Stimulated activated CD4-positive, alpha-beta T cell treated with anti-CD3 and anti-CD28 coated beads, TNF-alpha, amount 100 ng/mL, for 1 hour (primary cell): ENCODE measurements at places on chromosomes 11 and 22.

- no peak for DNase-seq
Observed at GRCh38 chr22:37223965-37224551, 11.8 kb upstream of the SSTR3 start.

DNA sequence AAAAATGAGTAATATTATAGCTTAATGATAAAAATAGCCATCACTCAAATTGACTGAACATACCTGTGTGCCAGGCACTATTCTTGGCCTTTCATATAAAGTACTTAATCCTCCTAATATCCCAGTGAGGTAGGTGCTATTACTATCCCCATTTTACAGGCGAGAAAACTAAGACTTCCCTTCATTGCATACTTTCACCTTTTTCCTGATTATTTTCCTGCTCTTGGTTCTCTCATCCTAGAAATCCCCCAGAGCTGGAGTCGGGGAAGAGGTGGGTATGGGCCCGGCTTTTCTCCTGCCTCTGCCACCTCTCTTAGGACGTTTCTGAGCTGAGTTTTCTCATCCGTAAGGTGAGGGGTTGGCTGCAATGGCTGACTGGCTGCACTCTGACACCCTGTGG lies 2.2 kb downstream of the NPTXR start:
- no peak for DNase-seq

DNA sequence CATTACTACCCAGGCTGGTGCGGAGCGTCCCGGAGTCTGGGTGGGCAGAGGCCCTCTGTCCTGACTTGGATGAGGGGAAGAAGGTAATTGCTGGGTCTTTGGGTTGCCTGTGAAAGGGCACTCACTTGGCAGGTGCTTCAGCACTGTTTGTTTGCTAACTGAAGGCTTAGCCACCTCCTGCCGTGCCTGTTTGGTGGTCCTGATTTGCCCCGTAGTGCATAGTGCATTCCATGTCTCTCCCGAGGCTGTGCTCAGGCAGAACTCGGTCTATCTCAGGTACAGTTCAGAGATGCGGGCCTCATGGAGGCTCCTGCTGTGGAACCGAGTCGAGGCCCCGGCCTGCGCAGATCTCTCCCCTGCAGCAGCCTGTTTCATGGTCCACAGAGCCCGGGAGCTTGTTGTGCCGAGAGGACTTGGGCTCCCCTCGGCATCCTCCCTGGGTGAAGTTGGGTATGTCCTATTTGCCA lies 146.2 kb downstream of the TBC1D22A start:
- DNase-seq: no peak

- no peak for DNase-seq
Observed at GRCh38 chr11:17611049-17611448, 64.0 kb downstream of the OTOG start.

DNA sequence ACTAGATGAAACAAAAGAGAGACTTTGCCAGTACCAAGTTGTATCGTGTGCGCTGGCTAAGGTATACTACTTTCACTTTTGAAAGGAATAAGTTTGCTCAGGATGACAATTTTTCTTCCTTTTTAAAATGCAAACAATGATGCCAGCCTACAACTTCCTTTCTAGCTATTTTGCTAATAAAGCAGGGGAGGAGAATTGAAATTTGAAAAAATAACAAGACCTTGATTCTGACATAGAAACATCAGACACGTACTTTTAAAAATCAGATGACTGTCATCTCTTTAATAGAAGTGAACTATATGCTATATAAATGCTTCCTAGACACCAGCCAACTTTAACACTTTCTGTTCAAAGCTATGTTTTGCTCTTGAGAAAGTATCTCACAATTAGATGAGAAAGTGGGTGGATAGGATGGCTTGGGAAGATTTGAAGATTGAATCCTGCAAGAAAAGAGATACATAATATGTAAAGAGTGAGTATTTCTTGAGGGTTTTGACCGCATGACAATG lies 41.7 kb upstream of the BLID start:
- no peak for DNase-seq

DNA sequence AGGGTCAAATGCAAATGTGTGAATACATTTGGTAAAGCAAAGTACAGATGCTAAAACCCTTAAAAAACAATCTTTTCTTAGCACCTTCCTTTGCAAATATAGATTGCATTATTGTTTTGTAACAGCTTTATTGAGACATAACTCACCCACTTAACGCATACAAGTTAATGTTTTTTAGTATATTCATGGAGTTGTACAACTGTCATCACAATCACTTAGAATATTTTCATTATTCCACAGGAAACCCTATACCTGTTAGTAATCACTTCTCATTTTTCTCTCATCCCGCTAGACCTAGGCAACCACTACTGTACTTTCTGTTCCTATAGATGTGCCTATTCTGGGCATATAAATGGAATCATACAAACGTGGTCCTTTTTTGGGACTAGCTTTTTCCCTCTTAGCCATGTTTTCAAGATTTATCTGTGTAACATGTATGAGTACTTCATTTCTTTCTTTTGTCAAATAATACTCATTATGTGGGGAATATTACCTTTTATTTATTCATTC lies 34.7 kb downstream of the PPP6R3 start:
- DNase-seq: no peak

DNA sequence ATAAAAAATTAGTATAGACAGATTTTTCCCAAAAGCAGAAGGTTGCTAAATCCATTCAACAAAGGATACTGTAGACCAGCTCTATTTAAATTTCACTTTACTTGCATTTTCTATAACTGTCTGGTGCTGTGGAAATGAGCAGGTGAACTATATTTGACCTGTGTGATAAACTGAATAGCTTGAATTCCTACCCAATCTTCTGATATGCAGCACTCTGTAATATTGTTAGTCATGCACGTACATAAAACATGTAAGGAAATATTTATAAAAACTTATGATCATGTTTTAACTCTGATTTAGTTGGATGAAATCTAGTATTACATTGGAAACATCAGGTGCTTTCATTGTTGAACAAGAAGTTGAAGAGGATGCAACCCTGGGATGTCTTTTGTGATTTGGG lies 213.6 kb downstream of the DBX1 start:
- DNase-seq: no peak

- DNase-seq: no peak
Observed at GRCh38 chr22:33063611-33064010, 5.4 kb upstream of the SYN3 start.

DNA sequence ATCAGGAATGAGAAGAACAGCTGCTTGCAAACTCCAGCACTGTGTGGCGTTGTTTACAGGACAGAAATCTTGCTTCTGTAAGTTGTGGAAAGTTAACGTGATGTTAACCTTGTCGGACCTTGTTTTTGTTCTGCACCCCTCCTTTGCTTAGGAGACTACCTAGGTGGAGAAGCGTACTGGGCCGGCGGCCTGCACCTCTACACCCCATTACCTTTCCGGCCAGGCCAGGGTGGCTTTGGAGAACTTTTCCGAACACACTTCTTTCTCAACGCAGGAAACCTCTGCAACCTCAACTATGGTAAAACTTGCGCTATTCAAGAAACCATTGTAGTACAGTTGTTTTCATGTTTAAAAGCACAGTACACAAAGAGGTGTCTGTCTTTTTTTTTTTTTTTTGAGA lies 33.7 kb downstream of the SAMM50 start:
- DNase-seq: no peak

DNA sequence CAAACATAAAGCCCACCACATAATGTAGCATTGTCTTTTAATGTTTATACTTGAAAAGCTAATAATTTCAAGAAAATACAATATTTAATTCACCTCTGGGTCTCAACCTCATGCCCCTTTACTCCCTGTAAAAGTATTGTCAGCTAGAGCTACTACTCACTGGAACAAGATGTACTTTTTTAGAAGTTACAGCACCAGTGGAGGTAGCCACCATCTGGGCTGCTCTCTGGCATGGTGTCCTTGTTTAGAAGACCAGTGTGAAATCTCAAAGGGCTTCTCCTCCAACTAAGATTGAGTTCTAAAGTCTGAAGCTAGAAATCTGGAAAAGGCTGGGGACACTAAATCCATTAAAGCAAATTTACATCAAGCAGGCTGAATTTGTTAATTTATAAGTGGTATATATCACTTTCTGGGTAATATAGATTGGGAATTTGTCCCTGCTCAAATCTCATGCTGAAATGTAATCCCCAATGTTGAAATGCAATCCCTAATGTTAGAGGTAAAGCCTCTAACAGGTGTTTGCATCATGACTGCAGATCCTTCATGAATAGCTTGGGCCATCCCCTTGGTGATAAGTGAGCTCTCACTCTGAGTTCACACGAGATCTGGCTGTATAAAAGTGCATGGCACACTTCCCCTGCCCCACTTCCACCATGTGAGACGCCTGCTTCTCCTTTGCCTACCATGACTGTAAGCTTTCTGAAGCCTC lies 47.6 kb downstream of the PITPNB start:
- DNase-seq: no peak

- DNase-seq: no peak
Observed at GRCh38 chr22:25869771-25870170, 127.8 kb downstream of the MYO18B start.

DNA sequence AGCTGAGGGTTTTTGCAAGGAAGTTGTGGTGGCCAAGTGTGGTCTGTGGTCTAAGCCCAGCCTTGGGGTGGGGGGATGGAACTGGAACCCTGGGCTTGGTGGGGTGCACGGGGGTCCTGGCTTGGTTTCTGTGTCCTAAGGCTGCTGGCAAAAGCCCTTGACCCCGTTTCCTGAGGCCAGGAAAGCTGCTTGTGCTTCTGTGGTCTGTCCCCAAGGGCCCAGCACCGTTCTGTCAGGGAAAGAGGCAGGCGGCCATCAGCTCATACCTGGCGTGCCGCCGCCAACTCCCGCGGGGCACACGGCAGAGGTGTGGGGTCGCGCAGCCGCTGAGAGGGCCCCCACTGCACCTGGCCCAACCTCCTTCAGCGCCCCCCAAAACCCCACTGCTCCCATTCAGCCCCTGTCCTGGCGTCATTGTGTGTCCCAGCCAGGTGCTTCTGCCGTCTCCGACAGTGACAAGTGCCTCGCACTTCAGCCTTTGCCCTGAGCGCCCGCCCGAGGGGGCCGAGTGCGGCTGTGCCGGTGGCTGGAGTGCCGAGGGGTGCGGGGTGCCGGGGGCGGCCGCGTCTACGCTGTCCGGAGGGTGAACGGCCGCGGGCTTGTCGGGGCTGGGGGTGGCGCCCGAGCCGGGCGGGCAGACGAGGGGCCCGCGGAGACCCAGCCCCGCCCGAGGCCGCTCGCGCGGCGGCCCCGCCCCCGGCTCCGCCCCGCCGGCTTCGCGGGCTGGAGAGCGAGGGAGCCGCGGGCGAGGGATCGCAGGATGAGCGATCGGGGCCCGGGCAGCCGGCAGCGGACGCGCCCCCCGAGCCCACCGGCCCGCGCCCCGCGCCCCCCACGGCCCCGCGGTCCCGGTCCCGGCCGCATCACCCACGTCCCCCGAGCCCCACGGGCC lies at the start of gene CNIH2:
CNIH2 (plus strand) TSS at position 705 of the 892 bp plus-strand sequence. CDS start 282 bp downstream, outside the sequence.
- peak; percentile 45 for DNase-seq

- no peak for DNase-seq
Observed at GRCh38 chr11:46987183-46987582, 50.6 kb downstream of the CSTPP1 start.

GRCh38 chr11:105229761-105230160 lies 90.2 kb upstream of the CARD18 start:
- no peak for DNase-seq

DNA sequence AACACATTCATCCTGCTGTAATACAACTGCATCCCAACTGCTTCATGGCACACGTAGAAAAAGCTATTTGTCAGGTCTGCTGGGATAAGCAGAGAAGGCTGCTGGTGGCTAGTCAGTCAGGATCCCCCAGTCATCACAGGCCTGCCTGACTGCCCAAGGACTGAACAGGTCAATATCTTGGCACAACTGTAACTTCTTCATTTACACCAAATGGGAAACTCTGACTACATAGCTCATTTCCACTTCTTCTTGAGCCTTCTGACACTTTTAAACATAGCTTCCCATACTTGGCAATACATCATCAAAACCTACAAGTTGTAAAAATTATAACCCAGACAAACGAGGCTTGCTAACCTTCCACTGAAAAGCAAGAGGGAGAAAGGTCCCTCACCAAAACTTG lies 2.8 kb downstream of the TMEM9B start:
- no peak for DNase-seq

DNA sequence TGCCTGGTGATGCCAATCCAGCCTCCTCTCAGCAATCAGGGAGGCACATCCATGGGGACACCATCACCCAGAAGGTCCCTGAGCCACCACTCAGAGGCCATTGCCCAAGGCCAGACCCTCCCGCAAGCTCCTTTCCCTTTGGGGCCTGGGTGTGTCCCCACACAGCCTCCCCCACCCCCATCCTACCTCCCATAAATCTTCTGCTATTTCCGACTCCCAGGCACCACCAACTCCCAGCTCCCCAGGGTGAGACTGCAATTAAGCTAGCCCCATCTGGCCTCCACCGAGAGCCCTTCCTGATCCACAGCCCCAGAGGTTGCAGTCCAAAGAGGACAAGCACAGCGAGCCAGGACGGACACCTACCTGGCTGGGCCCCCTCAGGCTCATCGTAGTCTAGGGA lies 6.3 kb downstream of the ARHGAP1 start:
- no peak for DNase-seq

DNA sequence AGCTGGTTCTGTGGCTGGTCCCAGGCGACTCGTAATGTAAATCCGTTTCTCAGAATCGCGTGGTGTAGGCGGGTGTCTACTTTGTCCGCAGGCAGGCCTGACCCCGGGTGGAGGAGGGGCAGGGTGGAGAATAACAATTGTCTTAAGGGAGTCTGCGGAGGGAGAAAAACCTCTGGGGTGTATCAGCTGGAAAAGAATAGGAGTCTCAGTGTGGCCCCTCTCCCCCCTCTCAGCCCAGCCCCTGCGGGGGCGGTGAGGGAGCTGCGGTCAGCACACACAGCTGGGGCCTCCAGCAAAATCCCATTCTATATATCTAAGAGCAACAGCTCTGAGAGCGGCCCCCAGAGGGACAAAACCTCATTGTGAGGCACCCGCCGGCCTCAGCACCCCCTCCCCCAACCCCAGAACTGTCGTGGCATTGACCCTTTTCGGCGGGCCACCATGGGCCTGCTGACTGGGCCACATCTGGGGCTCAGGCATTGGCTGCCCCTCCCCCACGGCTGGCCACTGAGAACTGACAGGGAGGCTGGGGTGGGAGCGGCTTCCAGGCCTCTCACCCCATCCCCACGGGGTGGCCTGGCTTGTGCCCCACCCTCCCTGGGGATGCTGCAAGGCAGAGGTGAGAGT lies 2.7 kb upstream of the MYRF start:
- DNase-seq: no peak

DNA sequence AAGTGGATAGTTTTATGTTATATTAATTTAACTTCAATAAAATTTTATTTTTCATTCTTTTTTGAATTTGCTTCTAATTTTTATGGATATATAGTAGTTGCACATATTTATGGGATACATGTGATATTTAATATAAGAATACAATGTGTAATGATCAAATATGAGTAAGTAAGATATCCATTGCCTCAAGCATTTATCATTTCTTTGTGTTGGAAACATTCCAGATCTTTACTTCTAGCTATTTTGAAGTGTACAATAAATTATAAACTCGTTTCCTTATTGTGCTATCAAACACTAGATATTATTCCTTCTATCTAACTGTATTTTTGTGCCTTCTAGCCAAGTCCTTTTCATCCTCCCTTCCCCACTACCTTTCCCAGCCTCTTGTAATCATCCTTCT lies 17.0 kb downstream of the EXPH5 start:
- no peak for DNase-seq

GRCh38 chr22:30262112-30262511 lies 4.5 kb downstream of the OSM start:
- DNase-seq: no peak

- no peak for DNase-seq
Observed at GRCh38 chr22:49628391-49629260, 199.0 kb downstream of the BRD1 start.
